ENCODE measurements at places on chromosomes 7 and 10. TPM values are rescaled to one million over a fixed set of nuclear protein-coding genes. Genes with fewer than 3 reads are reported as not detected.

The CRTAC1 gene
- not detected for total RNA-seq

The HOGA1 gene
- not detected for total RNA-seq

The CRYGN gene
- total RNA-seq: not detected

The NRP1 gene
- 1.5 TPM for total RNA-seq

The MOSPD3 gene
- total RNA-seq: 17.6 TPM

The FLNC gene
- total RNA-seq: not detected

The HTRA1 gene
- total RNA-seq: not detected

The OR6V1 gene
- total RNA-seq: not detected

- H3K4me1 ChIP-seq: no peaks in the 10 kb centered on the region
- H3K27ac ChIP-seq: no peak within 1 kb of the TSS
- no peaks in the 10 kb centered on the region for H3K36me3 ChIP-seq
- H3K4me3 ChIP-seq: no peak within 1 kb of the TSS
- peaks cover 23% of the 10 kb centered on the region for H3K27me3 ChIP-seq
- DNase-seq: no peak
These were observed at the start of gene SYCE1 for GRCh38 chr10:133565441-133566294. TSS of gene SYCE1 (minus strand) at chr10:133565583. CDS start at chr10:133565529, 54 bp downstream.

DNA sequence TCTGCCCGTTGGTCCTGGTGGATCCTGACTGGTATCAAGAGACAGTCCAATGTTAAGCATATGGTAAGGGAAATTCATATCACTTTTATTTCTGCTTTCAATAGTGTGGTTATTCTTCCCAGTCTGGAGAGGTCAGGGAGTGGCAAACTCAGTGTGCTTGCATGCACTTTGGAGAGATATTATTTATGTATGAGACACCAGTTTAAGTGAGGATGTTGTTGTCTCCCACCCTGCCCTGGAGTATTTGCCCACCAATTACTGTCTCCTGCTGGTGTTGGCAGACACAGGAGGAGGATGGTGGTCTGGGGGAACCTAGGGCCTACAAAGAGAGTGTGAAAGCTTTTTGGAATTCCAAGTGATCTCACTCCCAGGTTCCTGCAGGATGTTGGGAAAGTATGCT, 59.7 kb downstream of the OR13A1 start:
- H3K4me1 ChIP-seq: no peaks in the 10 kb centered on the region
- no peak overlapping the region for H3K4me3 ChIP-seq
- H3K27ac ChIP-seq: no peak overlapping the region
- H3K27me3 ChIP-seq: peaks cover 7% of the 10 kb centered on the region

DNA sequence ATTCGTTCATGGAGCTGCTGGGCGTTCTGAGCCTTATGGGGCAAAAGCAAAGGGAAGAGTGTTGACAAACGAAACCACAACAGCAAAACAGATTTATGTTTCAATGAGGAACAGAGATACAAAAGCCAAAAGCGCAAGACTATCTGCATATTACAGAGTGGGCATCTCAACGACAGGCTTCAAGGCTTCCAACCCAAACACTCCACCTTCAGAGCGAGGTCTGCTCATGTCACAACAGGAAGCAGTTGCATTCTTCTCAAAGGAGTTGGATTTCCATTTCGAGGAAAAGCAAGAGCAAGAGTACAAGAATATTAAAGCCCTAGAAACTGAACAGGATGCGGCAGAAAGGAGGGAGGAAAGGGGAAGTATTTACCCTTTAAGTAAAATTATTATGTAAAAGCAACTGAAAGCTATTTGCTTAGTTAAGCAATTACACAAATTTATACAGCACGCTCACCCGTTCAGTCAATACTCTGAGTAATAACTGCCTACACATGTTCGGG, 189.3 kb downstream of the ELMO1 start:
- DNase-seq: no peak
- H3K27me3 ChIP-seq: no peaks in the 10 kb centered on the region
- H3K36me3 ChIP-seq: no peaks in the 10 kb centered on the region
- peaks cover 17% of the 10 kb centered on the region for H3K4me1 ChIP-seq
- H3K27ac ChIP-seq: peak overlapping the region; percentile 47
